Globus pallidus (tissue), 1 donor: ENCODE measurements at places on chromosomes 5 and 9.

DNA sequence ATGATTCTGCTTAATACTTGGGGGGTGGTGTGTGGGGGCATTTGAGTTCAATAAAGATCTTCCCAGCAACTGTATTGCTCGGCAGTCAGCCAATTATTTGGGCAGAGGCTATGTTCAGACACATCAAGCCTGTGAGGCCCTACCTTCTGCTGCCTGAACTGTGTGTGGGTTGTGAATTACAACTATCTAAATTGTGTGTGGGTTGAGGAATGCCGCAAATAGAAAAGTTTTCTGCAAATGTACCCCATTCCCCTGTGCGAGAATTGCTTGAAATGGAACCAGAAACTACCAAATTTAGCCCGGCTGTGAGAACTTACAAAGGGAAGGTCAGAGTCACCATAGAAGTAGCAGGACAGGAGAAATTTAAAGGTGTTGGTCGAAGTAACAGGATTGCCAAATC is 360.0 kb upstream of the PIK3R1 start:
- no peak for DNase-seq

- DNase-seq, result no peak
These were observed 19.9 kb downstream of the ADCY2 start for GRCh38 chr5:7415587-7416535.

DNA sequence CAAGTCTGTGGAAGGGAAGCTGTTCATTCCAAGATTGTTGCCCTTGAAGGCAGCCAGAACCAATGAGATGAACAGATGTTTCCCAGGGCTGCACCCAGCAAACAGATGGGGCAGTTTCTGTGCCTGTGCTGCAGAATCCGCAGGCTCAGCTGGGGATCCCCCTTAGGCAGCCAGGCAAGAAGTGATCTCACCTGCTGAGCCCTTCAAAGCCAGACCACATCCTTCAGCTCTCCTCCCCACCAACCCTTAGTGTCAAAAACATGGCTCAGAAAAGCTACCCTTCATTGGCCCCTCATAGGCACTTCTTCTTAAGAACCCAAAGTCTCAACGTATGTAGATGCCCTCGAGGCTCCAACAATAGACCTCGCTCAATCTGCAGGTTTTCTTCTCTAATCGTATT is 626.7 kb downstream of the CCDC171 start:
- no peak for DNase-seq

DNA sequence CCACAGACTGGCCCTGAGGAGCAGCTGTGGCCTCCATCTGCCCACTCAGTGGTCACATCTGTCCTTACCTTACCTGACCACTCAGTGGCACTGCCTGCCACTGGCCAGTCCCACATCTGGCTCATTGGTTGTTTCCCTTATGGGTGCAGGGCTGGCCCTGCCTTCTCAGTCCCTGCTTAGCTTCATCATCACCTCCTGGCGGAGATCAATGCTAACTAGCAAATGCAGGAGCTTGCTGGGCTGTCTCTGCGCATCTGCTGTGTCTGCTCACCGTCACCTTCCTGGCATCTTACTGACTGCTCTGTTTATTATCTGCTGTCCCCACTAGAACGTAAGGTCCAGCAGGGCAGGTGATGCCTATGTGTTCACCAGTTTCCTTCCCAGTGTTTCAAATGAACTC is 356.9 kb downstream of the SEMA5A start:
- no peak for DNase-seq

DNA sequence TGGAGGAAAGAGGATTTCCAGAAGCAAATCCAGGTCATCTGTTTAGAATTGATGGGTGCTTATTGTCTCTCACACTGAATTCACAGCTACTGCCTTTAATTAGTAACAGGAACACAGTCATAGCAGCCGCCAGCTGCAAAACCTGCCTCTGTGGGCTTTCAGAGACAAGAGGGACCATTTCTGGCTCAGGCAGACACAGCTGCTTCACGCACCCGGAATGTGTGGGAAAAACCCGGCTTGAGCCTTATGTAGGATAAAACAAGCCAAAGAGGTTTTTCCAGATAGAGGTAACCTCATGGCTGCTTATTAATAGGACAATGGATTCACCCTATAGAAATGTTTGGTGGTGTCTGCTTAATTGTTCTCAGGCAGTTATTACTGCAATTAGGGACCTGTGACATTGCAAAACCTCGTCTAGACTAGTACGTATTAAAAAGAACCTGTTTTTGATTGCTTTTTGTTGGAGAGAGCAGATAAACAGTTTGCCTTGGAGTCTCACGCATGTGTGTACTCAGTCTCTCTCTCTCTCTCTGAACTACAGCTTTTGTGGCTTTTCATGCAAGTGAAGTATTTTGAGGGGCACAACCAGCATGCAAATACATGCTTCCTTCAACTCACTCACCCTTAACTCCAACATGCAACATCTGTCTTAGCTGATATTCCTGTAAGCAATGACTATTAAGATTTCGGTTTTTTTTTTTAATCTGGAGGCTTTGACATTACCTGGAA is 302.7 kb downstream of the PLK2 start:
- no peak for DNase-seq

DNA sequence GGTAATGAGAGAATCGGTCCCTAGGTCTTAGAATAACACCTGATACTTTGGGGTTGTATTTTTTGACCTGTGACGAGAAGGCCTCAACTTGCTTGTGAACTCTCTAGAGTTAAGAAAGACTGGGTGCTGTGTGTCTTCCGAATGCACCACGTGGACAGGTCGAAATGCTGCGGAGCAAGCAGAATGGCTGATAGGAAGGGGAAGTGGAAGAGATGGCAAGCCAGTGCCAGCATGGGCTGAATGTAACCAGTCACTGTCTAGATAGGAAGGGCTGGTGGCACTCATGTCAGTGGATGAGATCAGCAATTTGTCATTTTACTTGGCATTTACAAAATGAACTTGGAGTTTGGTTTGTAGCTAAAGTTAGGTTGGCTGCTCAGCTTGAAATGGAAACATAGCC is 5.6 kb downstream of the OTULINL start:
- DNase-seq, result peak; percentile 61

DNA sequence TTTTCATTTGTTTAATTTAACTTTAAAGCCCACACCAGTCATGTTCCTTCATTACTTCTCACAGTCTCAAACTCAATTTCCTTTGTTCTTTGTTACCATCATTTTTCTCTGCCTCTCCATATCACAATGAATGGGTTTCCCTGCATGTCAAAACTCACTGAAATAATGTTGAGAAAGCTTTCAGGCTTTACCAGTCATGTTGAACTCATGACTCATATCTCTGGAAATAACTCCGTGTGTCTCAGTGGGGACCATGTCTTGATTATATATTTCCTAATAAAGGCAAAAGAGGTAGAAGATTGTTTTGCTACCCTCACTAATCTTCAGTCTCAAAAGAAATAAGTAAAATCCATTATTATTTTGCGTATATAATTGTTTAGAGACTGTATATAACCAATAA is 231.2 kb downstream of the CHSY3 start:
- DNase-seq, result no peak

- DNase-seq, result peak; percentile 88
These were observed 466.1 kb downstream of the TLR4 start for GRCh38 chr9:118170032-118170955.

- no peak for DNase-seq
These were observed 55.3 kb downstream of the ZNF622 start for GRCh38 chr5:16410338-16410737.

DNA sequence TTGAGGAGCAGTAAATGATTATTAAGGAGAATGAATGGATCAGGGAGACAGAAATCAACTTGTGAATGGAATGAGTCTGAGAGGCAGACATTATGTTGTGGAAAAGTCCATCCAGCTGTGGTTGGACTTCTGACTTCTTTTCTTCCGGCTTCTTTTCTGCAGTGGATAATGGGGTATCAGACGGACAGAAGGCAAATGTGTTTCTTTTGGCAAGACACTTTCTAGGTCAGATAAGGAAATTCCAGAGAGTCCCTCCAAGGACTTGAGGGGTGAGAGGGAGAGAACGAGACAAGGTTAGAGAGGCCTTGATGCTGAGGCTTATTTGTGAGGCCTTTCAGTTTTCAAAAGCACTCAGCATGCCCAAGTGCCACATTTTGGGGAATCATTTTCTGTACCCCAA is 17.1 kb upstream of the GRHPR start:
- no peak for DNase-seq

GRCh38 chr9:75964427-75964826 is 74.0 kb downstream of the PCSK5 start:
- DNase-seq, result no peak
